Activated CD4-positive, alpha-beta memory T cell treated with anti-CD3 and anti-CD28 coated beads, Interleukin-2, amount 10 ng/mL, durations not matched to agents 7 days and 5 days (primary cell): ENCODE measurements at places on chromosomes 16 and 17. TPM values are rescaled to one million over a fixed set of nuclear protein-coding genes. Genes with fewer than 3 reads are reported as not detected.
A peak's percentile ranks its signal among the peaks of the same experiment; 100 is the strongest.

Gene CYGB
- not detected for total RNA-seq

Gene PRCD
- total RNA-seq: not detected

Gene SDR42E2
- not detected for total RNA-seq

Gene ZMYND15
- total RNA-seq: not detected

GRCh38 chr16:8619671-8620370, 1.7 kb upstream of the METTL22 start:
- DNase-seq: no peak

Gene SMIM5
- not detected for total RNA-seq

GRCh38 chr17:36074365-36074764, 10.3 kb downstream of the CCL18 start:
- DNase-seq: no peak

DNA sequence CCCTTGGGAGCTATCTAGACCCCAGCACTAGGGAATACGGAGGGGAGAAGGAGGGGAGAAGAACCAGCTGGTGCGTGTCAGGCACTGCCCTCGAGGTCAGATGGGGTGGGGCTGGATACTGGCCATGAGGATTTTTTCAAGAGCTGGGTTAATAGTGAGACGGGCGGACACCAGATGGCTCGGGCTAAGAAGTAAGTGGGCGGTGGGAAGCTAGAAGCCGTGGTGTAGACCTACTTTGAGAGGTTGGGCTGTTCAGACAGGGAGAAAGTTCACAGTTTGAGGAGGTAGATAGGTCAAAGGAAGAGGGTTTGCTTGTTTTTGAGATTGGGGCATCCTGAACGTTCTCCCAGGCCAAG, 303.8 kb downstream of the SEC14L1 start:
- no peak for DNase-seq

GRCh38 chr17:28365487-28365886, 488 bp upstream of the SEBOX start:
- DNase-seq: no peak

GRCh38 chr16:12120982-12121652, 144.6 kb downstream of the SNX29 start:
- DNase-seq: no peak

Gene KRTAP16-1
- total RNA-seq: not detected

GRCh38 chr17:80832266-80832676, 159.4 kb upstream of the CHMP6 start:
- DNase-seq: no peak

DNA sequence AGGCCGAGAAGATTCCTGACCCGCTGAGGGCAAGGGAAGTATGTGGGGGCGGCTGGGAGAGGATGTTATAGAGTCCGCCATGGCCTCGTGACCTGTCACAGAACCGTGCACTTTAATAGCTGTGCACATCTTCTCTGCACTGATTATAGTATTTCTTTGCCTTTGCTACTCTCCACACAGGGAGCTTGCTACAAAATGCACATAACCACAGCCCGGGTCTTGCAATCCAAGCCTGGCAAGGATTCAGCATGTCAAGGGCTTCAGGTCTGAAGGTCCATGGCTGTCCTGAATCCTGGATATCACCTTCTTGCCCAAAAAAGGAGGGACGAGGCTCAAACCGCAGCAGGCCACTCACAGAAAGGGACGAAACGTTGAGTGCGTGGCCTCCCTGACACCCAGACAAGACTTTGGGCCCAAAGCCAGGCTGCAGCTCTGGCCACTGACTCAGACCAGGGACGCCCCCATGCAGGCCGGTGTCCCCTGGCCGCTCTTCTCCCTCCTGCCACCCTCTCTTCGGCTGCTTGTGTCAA, 43.7 kb downstream of the USP22 start:
- no peak for DNase-seq

Gene CIBAR2
- total RNA-seq: not detected

- DNase-seq: no peak
Observed at GRCh38 chr16:53787423-53787822, 83.5 kb downstream of the FTO start.

- DNase-seq: no peak
Observed at GRCh38 chr17:6608321-6608720, 32.2 kb downstream of the KIAA0753 start.

GRCh38 chr17:1110862-1111598, 68.8 kb downstream of the ABR start:
- DNase-seq: no peak

Gene GNG13
- total RNA-seq: not detected

Gene TBC1D3
- total RNA-seq: not detected

GRCh38 chr17:8031261-8031661, 7.6 kb upstream of the ALOX15B start:
- no peak for DNase-seq

GRCh38 chr17:14067347-14067746, 2.0 kb upstream of the COX10 start:
- DNase-seq: no peak

Gene CNTNAP1
- 1.2 TPM for total RNA-seq

Gene MYH1
- total RNA-seq: not detected

DNA sequence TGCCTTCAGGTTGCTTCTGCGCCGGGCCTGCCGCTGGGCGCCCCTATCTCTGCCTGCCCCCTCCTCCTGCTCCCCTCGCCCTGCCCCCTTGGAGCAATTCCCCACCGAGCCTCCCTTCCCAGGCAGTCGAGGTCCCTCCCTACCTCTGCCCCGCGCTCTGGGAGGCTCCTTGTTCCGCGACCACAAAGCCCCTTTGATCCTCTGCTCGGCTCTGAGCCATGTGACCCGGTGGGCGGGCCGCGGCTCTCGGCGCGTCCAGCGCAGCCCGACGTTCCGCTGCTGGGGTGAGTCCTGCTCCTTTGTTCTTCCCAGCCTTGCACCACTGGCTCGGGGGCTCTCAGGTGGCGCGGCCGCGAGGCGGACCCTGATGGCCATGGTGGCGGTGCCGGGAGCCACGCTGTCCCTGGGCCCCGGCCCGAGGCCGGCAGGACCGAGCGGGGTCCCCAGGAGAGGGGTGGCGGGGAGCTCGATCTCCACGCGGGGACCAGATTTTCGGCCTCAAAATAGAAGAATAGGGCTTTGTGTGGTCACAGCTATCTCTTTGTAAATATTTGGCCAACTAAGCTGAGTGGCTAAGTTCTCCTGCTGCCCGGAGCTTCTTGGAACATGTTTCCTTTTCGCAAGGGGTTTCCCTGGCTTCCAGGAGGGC, 310.6 kb downstream of the SEC14L1 start:
- peak; percentile 71 for DNase-seq
